ENCODE measurements at places on chromosomes 11 and 22.

- DNase-seq, result no peak
Observed at GRCh38 chr11:115170133-115170815, 333.9 kb downstream of the CADM1 start.

DNA sequence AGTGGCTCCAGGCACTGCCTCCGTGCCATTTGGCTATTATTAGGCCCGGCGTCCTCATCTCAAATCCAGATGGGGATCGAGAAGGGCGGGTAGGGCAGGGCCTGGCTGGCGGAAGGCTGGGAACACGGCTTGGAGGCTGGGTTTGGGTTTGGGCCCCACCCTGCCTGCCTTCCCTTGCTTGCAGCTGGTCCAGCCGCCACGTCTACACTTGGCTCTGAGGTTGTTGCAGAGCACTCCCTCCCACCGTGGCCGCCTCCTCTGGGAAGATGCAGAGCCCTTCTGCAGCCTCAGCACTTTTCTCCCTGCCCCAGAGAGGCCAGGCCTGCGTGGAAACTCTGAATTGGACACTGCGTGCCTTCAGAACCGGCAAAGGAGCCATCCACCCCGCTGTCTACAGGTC lies 5.2 kb upstream of the SMTN start:
- no peak for DNase-seq

DNA sequence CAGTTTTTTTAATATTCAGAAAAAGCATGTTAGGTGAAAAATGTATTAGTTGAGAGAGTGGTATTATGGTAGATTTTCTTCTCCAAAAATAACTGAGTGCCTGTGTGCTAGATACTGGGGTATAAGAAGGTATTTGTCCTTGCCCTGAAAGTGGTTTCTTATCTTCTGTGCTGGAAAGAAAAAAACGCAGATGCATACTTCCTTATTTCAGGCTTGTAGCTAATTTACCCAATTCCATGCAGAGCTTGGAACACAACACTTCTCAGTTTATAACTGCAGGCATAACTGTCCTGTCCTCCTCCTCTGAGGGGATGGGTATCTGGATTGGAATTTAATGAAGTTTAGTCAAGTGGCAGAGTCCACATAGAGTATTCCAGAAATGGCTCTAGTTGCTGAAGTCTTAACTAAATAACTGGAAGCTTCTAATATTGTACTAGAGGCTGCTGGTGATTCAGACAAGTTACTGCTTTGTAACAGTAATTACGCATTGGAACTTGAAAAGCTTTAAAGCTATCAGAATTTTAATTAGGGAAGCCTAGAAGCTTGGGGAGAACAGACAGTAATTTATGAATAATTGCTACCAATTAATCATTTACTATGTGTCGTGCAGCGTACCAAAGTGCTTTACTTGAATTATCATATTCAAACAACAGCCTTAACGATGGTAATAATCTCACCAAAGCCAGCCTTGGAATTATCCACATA lies 12.7 kb upstream of the C11orf91 start:
- DNase-seq, result no peak

DNA sequence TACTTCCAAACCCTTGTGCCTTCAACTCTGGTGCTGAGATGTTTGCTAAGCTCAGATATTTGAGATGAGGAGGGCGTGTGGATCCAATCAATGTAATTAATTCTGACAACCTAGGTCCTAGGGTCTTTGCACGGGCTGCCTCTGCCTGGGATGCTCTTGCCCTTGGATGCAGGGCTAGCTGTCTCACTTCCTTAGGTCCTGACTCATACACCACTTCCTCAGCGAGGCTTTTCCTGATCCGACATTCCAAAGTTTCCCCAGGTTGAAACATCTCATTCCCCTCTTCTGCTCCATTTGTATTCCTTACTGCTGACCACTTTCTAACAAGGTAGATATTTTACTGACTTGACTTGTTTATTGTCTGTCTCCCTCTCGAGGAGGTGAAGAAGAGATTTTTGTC lies 43.0 kb upstream of the NTM start:
- DNase-seq, result no peak

DNA sequence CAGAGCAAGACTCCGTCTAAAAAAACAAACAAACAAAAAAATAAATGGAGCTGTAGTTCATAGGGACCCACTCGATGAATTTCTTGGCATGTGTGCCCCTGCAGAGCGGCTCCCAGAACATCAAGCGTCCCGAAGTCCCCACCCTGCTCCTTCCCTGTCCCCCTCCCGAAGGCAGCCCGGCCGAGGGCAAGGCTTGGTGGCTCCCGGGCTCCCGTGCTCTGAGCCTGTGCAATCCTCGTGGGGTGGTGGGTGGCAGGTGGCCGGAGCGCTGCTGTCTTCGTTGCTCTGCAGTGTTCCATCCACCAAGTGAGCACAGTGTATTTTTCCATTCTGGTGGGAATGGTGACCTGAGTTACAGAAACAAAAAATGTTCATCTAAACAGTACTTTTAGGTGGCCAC lies 33.5 kb upstream of the GAL start:
- no peak for DNase-seq

DNA sequence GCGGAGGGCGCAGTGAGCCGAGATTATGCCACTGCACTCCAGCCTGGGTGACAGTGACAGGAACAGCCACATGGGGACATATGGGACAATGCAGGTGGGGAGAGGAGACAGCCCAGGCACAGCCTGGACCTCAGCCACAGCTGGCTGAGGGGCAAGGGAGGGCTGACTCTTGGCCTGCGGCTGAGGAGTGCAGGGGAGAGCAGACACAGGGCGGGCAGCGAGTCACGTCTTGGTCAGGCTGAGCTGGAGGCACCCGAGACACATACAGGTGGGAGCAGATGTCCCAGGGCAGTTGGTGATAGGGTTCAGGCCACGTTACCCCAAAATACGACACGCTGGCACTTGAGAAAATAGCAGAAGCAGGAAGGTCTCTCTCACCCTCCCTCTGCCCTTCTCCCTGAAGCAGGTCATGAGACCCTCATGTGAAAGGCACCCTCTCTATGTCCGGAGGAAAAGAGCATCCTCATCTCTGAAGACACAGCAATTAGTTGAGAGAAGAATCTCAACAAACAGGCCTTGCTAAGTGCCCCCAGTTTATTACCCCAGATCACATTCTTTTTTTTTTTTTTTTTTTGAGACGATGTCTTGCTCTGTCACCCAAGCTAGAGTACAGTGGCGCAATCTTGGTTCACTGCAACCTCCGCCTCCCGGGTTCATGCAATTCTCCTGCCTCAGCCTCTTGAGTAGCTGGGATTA lies 10.5 kb downstream of the KIAA0930 start:
- no peak for DNase-seq

- DNase-seq, result no peak
Observed at GRCh38 chr11:27315836-27316235, 47.2 kb downstream of the CCDC34 start.

- no peak for DNase-seq
Observed at GRCh38 chr11:13221722-13222121, 55.9 kb upstream of the BMAL1 start.

- no peak for DNase-seq
Observed at GRCh38 chr22:49086606-49087157, 741.0 kb downstream of the BRD1 start.

GRCh38 chr11:45145379-45146071 lies 914 bp upstream of the PRDM11 start:
- DNase-seq, result no peak

DNA sequence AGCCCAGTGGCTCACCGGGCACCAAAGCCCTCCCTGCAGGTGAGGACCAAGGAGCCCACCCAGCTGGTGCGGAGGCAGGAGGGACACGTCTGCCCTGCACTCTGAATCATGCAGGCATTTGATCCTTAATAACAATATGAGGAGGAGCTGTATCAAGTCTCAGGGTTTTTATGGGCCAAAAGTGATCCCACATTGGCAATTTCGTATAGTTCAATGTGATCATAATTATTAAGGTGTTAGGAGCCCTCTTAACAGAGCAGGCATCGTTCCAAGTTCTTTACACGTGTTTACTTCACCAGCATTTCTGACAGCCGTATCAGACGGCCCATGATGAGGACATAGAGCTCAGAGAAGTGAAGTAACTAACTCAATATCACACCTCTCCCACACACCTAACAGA lies 91.9 kb upstream of the PRR5 start:
- no peak for DNase-seq
